Substantia nigra (tissue), 51 donors: ENCODE measurements at places on chromosomes 4 and X.

- no peak for DNase-seq
These were observed 114.8 kb downstream of the FANCB start for GRCh38 chrX:14758029-14758491.

DNA sequence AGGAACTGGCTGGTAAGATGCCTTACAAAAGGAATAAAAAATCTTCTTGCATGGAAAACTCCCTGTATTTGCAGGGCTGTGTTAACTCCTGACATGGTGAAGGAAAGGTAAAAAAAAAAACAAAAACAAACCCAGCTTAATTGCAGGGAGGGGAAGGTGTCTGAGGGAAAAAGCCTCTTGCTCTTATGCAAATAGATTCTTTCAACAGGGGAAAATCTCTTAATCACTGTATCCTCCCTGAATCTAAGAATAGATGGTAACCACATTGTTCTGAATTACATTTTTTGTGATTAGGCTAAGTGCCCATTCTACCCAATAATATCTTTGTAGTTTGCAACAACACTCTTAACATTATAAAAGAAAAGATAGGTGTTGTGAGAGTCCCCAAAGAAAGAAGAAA, 172.6 kb downstream of the RBM46 start:
- DNase-seq, result no peak

DNA sequence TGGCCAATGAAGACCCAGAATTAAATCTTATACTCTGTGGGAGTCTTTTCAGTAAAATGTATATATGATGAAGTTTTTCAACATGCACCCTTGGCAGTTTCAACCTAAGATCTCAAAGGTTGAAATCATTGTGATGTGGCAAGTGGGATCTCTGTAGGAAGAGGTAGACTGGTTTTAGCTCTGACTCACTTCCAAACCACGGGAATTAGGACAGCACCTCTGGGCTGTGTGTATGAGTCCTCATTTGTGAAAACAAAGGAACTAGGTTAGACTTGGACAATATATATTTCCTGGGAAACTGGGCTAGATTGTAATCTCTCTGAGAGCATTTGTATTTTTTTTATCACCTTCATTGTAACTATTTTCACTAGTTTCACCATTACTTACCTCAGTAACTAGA, 333.0 kb downstream of the ADGRL3 start:
- no peak for DNase-seq

- no peak for DNase-seq
These were observed 58.0 kb downstream of the SH3BGRL start for GRCh38 chrX:81259714-81260395.

GRCh38 chr4:7823416-7823824, 116.2 kb downstream of the AFAP1 start:
- DNase-seq, result no peak

- DNase-seq, result no peak
These were observed 84.8 kb downstream of the ANOS1 start for GRCh38 chrX:8647176-8647575.
